ENCODE measurements at places on chromosomes 1 and 21. TPM values are rescaled to one million over a fixed set of nuclear protein-coding genes. Genes with fewer than 3 reads are reported as not detected.

- DNase-seq: no peak
- H3K4me3 ChIP-seq: no peak overlapping the region
- peaks cover 3% of the 10 kb centered on the region for H3K4me1 ChIP-seq
- no peaks in the 10 kb centered on the region for H3K36me3 ChIP-seq
- H3K27me3 ChIP-seq: no peaks in the 10 kb centered on the region
- peak overlapping the region; percentile 58 for H3K27ac ChIP-seq
Measured at GRCh38 chr1:22413799-22414198, 37.9 kb upstream of the ZBTB40 start.

DNA sequence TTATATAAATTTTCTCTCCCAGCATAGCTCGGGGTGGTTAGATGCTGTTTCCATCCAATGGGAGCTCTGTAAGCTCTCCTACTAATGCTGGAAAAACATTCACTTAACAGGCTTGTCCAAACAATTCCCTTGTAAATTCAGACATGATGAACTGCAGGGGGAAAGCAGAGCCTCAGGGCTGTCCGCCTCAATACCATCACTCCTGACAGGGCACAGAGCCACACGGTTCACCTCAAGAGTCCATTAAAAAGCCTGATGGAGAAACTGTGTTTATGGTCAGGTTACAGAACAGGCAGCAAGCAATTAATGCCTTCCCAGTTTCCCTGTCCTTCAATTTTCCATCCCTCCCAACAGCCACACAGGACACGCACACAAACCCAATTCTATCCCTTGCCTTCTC is 171.0 kb downstream of the BRINP2 start:
- H3K4me1 ChIP-seq: no peaks in the 10 kb centered on the region
- H3K36me3 ChIP-seq: no peaks in the 10 kb centered on the region
- H3K4me3 ChIP-seq: no peak overlapping the region
- peak; percentile 12 for DNase-seq
- H3K27ac ChIP-seq: no peak overlapping the region

- no peak for DNase-seq
- peaks cover 77% of the 10 kb centered on the region for H3K4me1 ChIP-seq
- H3K36me3 ChIP-seq: peaks cover 11% of the 10 kb centered on the region
- H3K4me3 ChIP-seq: no peak overlapping the region
- H3K27me3 ChIP-seq: no peaks in the 10 kb centered on the region
Measured at GRCh38 chr1:161199506-161200139, 769 bp upstream of the ADAMTS4 start.

DNA sequence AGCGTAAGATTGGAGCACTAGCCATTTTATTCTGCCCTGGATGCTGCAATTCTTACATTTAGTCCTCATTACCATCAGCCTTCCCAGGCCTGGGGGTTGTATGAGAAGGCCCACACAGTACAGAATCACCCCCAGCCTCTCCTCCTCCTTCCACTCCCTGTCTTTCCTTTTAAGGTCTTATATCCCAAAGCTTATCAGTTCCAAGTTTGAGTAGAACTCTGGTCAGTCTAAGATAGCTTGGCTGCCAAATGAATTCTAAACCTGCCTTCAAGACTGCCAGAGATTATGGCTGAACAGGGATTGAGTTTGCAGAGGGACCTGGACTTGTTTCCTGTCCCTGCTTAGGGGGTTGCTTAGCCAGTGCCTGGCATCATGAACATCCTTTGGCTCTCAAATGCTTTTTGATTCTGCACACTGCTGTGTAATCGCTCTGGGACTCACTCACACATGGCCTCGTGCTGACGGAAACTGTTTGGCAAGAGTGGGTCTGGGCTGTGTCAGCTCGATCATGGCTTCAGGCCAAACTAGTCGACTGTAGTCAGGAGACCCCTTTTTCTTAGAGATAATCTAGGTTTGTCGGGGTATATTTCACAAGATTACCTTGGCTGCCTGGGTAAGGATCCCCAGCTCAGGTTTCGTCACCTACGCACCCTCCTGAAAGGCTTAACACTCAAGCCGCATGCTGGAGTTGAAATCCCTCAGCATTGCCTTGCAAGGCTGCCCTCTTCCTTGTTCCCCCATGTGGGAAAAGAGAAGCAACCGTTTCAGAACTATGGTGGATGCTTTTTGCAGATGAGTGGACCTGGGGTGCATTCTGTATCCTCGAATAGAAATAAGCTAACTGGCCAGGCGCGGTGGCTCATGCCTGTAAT is 252.6 kb downstream of the NFIA start:
- peak; percentile 79 for DNase-seq
- no peaks in the 10 kb centered on the region for H3K27me3 ChIP-seq
- H3K4me1 ChIP-seq: peaks cover 25% of the 10 kb centered on the region
- H3K36me3 ChIP-seq: no peaks in the 10 kb centered on the region

Gene SELENOF
- 155 TPM for polyA plus RNA-seq

Data from SK-N-SH (cell line).